A549 treated with CORT108297 at 1 μM for 4 hours (cell line): ENCODE measurements at places on chromosomes 12 and 14. TPM values are rescaled to one million over a fixed set of nuclear protein-coding genes. Genes with fewer than 3 reads are reported as not detected.

SPRYD4 gene
- total RNA-seq: 1.8 to 2.1 TPM (median 2.0 TPM) in 5 replicates

IAPP gene
- not detected in 5 replicates for total RNA-seq

AICDA gene
- 0.05 to 0.13 TPM (median 0.11 TPM) in 4 of 5 replicates, not detected in the other for total RNA-seq

POTEM gene
- total RNA-seq: not detected in 5 replicates

TSPAN8 gene
- total RNA-seq: 0.08 to 0.27 TPM (median 0.10 TPM) in 3 of 5 replicates, not detected in the others

ABCC9 gene
- total RNA-seq: 0.01 to 0.02 TPM in 2 of 5 replicates, not detected in the others

CPNE6 gene
- 0.05 TPM in 1 of 5 replicates, not detected in the others for total RNA-seq

OR10G3 gene
- not detected in 5 replicates for total RNA-seq

KRT72 gene
- 0.05 TPM in 1 of 5 replicates, not detected in the others for total RNA-seq

C12orf76 gene
- 6.6 to 8.4 TPM (median 7.7 TPM) in 5 replicates for total RNA-seq

SOX5 gene
- not detected in 5 replicates for total RNA-seq

FBXO33 gene
- total RNA-seq: 6.7 to 9.3 TPM (median 7.9 TPM) in 5 replicates

BCL11B gene
- 0.18 to 0.24 TPM (median 0.21 TPM) in 5 replicates for total RNA-seq

TULP3 gene
- total RNA-seq: 16.9 to 23.1 TPM (median 21.2 TPM) in 5 replicates

ACADS gene
- 8.4 to 11.5 TPM (median 11.4 TPM) in 5 replicates for total RNA-seq

BTG1 gene
- total RNA-seq: 73.2 to 100 TPM (median 81.6 TPM) in 5 replicates

PTCSC3 gene
- not detected in 5 replicates for total RNA-seq

KERA gene
- total RNA-seq: not detected in 5 replicates

RFX4 gene
- not detected in 5 replicates for total RNA-seq

LUM gene
- 0.07 to 0.50 TPM (median 0.40 TPM) in 4 of 5 replicates, not detected in the other for total RNA-seq

ESRRB gene
- total RNA-seq: 0.17 to 0.38 TPM (median 0.23 TPM) in 5 replicates

HCAR3 gene
- total RNA-seq: 0.06 to 0.22 TPM (median 0.08 TPM) in 5 replicates

LPAR5 gene
- total RNA-seq: 0.45 to 0.81 TPM (median 0.70 TPM) in 5 replicates

ASB2 gene
- total RNA-seq: 1.3 to 3.5 TPM (median 1.8 TPM) in 5 replicates

KITLG gene
- total RNA-seq: 10.4 to 15.3 TPM (median 11.9 TPM) in 5 replicates

VAMP1 gene
- total RNA-seq: 9.7 to 13.8 TPM (median 11.4 TPM) in 5 replicates

EPYC gene
- total RNA-seq: not detected in 5 replicates

CLEC14A gene
- total RNA-seq: not detected in 5 replicates

SERPINA10 gene
- total RNA-seq: 0.02 to 0.04 TPM in 2 of 5 replicates, not detected in the others

TMCC3 gene
- 0.90 to 1.6 TPM (median 1.2 TPM) in 5 replicates for total RNA-seq

CDCA3 gene
- total RNA-seq: 80.3 to 93.7 TPM (median 82.1 TPM) in 5 replicates

GPR65 gene
- not detected in 5 replicates for total RNA-seq

PPM1A gene
- 33.9 to 44.6 TPM (median 36.9 TPM) in 5 replicates for total RNA-seq

CMTM5 gene
- total RNA-seq: not detected in 5 replicates
